Astrocyte of the hippocampus (primary cell): ENCODE measurements at places on chromosomes 4 and X.

- peak; percentile 43 for DNase-seq
Observed at GRCh38 chr4:155179216-155179615, 29.2 kb upstream of the NPY2R start.

- DNase-seq = no peak
Observed at GRCh38 chrX:33379839-33380238, 168.5 kb upstream of the DMD start.

DNA sequence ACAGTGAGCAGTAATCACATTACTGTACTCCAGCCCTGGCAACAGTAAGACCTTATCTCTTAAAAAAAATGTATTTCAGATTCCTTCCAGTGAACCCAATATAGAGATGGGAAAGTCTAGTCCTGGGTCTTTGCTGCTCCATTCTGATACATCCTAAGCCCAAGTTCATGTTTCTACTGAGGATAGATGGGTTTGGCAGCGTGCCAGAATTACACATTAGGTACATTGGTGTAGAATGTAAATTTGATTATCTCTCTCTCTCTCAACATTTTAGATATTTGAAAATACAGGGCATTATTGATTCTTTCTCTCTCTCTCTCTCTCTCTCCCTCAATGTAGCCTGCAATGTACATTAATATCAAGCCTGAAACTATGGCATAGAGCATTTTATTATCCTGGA lies 43.5 kb upstream of the ZNF330 start:
- DNase-seq = no peak

DNA sequence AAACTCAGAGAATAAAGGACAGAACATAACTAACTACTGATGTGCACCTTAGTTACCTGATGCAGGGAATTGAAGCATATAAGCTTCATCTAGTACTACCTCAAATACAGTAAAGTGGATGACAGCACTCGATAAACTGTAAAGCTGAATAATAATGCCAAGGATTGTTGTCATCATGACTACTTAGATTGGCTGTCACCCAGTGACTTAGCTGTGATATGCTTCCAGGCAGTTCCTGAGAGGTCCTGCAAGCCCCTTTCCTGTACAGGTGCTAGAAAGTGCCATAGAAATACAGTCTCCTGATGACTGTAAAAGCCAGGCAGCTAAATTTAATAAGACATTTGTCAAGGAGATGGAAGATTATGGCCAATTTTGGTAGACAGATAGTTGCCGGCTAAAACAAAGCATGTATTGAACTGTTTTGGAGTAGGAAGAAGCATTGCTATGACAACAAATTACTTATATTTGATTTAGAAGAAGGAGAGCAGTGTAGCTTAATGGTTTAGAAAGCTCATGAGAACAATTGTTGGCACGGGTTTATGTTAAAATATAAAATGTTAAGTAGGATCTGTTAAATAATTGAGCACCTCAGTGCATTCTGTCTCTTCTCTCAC lies 29.7 kb downstream of the TMEM164 start:
- DNase-seq = no peak

DNA sequence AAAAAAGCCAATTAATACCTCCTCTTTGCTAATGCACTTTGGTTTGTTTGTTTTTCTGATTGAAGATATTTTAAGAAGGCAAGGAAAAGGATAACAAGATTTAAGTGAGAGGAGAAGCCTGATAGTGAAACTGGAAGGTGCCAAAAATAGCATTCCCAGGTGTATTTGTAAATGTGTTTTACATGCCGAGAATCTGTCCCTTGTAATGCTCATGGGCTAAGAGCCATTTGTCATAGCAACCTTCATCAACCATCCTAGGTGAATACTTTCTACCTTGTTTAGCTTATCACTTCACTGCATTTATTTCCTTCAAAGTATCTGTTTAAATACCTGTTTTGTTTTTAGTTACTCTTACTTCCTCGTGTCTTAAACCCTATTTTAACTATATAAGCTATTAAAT lies 127.8 kb downstream of the KCTD8 start:
- DNase-seq = no peak

DNA sequence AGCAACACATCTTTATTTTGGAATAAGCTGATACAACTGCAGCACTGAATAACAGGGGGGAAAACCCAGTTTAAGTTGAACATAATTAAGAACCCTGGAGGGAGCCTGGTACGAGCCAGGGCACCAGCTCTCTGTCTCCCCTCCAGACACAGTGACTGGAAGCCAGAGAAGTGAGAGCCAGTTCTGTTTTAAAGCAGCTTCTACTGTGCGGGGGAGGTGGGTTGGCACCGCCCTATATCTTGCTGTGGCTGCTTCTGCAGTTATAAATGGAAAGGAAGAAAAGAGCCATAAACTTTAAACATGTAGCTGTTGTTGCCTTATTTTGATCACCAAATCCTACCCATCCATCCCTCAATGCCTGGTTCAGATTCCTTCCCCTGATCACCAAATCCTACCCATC lies 207.9 kb upstream of the ANXA3 start:
- DNase-seq = no peak

DNA sequence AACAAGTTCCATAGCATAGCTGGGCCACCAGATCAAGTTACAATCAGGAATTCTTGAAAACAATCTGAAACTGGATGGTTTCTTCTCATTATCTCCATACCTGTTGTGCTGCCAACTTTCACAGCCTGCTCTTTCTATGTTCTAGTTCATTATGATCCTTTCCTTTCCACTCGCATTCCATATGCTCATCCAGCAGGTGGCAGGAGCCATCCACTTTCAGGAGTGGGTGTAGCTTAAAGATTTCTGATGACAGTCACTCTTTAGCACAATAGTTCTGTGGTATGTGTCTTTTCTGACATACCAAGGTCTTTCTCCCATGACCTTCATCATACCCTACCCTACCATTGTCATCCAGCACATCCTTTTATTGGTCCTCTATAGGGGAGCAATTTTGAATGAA lies 46.4 kb downstream of the PAGE2 start:
- DNase-seq = peak; percentile 46

DNA sequence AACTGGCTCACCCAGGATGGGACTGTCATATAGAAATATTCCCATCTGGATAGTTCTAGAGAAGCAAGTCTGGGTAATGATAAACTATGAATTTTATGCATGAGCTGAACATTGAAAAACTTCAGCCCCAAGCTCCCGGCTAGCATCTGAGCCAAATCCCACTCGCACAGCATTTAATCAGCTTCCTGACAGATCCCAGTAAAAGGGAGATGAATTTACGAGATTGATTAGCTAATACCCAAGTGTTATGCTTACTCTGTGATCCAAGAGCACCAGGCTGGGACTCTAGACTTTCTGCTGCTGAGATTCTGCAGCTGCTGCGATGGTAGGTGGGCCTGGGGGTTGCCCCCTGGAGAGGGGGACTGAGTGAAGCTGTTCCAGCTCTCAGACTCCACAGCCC lies 28.0 kb downstream of the FRMPD3 start:
- DNase-seq = no peak

GRCh38 chrX:136766785-136767103 lies 14.0 kb downstream of the ARHGEF6 start:
- no peak for DNase-seq

GRCh38 chrX:31423609-31424189 lies 351.9 kb upstream of the FTHL17 start:
- peak; percentile 47 for DNase-seq

GRCh38 chr4:107740950-107741701 lies 21.1 kb upstream of the PAPSS1 start:
- peak; percentile 58 for DNase-seq

DNA sequence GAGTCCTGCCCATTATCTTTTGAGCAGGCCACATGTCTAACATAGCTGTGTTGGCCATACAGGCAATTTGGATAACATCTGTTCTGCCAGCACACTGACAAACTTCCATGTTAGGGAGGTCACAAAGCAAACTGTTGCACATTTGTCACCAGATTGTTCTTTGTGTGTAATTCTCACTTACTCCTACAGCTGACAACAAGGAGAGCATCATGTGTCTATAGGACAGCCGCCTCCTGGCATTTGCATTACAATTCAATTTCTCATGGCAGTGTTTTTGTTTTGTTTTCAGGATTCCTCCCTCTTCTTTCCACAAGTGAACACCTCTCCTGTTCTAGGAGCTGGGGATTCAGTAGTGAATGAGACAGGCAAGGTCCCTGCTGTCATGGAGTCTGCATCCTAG lies 94.3 kb upstream of the LEF1 start:
- DNase-seq = no peak

DNA sequence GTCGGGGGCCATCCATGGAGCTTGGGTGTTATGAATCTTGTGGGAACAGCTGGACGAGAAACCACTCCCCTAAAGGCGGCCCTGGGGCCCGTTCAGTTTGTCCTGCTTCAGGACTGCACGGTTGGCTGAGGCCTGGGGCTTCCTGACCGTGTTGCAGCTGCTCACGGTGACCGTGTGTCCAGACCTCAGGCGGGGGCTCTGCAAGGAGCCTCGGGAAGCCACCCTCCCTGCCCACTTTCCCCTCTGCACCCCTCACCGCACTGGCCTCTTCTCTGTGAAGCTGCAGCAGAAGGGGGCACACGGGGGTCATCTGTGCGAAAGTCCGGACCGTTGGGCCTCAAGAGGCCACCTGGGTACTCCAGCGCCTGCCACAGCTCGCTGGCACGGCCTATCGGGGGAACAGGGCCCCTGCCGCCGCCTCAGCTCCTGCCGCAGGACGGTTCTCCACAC lies 29.4 kb downstream of the UVSSA start:
- DNase-seq = no peak

DNA sequence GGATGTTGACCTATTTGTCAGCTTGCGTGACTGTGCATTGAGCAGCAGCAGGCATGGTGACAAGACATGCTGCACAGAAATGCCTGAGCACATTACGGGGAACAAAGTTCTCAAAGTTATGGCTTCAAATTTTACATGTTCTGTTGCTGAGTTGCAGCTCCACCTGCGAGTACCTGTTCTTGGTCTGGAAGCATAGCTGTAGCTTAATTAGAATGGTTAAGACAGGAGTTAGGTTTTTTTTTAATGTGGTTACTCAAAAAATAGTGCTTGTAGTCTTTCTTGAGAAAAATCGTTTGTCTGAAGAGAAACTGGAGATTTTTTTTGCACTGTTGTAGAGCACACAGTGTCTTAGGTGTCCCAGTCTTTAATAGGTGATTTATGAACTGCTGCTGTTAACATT lies 38.8 kb upstream of the GNPDA2 start:
- no peak for DNase-seq

DNA sequence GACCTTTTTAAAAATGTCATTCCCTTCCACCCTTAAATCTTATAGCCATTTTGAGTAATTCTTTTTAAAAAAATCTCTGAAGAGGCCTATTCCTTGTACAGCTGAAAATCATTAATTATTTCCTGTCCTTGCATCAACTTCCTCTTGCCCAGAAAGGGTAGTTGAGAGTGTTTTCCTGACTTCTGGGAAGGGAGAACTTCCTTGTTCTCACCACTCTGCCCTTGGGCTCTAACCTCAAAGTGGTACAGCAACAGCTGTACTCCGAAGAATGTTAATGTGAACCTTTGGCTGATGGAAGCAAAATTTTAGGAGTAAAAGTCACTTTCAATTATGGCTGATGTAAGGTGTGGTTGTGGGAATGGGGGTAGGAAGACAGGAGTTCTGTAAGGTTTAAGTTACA lies 15.1 kb upstream of the FABP2 start:
- DNase-seq = no peak

GRCh38 chr4:36303426-36304137 lies 22.2 kb downstream of the DTHD1 start:
- no peak for DNase-seq
